ENCODE measurements at places on chromosomes 7 and 10.

GRCh38 chr7:157678501-157678900 lies 341.7 kb downstream of the DNAJB6 start:
- DNase-seq = no peak

GRCh38 chr7:73606801-73607691 lies 17.3 kb downstream of the MLXIPL start:
- no peak for DNase-seq

DNA sequence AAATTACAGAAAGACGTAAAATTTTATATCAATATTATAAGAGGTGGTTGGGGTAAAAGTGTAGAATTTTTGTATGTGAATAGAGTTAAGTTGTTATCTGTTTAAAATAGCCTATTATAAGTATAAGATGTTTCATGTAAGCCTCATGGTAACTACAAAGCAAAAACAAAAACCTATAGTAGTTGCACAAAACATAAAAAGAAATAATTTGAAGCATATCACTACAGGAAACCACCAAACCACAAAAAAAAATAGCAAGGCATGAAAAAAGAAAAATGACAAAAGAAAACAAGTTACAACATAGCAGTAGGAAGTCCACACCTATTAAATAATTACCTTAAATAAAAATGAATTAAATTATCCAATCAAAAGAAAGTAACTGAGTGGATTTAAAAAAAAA lies 12.4 kb upstream of the GSTK1 start:
- no peak for DNase-seq

DNA sequence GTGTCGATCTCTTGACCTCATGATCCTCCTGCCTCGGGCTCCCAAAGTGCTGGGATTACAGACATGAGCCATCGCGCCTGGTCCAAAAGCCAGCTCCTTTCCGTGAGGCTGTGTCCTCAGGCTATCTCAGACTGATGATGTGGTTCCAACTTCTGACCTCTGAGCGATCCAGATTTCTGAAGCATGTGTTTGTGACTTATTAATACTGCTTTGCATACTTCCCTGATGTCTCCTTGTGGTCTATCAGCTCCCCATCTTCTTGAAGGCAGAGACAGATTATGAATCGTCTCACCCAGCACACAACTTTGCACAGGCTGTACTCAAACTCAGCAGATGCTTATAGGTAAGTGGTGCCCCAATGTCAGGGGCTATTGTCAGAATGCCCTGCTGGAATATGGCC lies 2.0 kb upstream of the PLPP4 start:
- DNase-seq = no peak

- DNase-seq = no peak
Measured at GRCh38 chr7:366161-366803, 76.3 kb downstream of the FOXL3 start.

- DNase-seq = no peak
Measured at GRCh38 chr7:44276571-44277221, 48.7 kb downstream of the CAMK2B start.

DNA sequence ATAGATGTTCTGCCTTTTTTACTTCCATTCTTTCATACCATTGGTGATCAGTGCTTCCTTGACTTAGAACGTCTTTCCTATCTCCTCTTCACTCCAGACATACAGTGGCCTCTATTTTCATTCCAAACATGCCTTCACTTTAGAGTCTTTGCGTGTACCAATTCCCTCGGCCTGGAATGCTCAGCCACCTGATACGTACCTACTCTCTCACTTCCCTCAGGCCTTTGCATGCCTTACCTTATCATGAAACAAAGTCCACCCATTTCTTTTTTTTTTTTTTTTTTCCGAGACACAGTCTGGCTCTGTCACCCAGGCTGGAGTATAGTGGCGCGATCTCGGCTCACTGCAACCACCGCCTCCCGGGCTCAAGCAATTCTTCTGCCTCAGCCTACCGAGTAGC lies 2.2 kb upstream of the CCNJ start:
- no peak for DNase-seq

DNA sequence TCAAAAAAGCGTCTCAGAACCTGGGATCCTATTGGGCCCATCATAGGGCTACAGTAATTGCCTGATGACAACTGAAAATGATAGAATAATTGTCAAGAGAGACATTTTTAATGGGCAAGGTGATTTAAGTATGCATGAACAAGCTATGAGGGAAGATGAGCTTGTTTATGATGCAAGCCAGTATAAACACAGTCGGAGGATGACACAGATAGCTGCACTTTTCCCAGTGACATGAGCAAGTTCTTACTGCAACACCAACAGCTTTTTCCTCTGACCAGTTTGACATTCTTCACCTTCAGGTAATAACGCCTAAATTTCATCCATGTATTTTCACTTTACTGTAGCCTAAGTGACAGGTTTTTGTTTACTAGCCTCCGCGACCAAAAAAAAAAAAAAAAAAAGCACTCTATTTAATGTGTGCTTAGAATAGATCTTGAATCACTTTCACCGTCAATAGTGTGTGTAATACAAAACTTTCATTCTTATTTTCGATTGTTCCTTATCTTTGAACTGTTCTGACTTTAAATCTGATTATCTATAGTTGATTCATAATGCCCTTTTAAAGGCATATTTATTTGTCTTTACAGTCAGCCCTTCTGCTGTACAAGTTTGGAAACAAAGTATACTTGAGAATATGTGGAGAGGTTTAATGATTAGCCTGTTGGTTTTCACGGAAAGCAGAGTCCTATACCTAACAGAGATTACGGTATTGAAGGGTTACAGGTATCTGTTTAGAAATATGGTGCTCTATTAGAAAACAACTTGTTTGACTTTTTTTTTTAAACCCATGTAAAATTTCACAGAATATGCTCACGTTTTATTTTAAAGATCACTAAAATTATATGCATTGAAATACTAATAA lies 1.7 kb downstream of the FOXP2 start:
- peak; percentile 33 for DNase-seq

GRCh38 chr7:151720280-151720679 lies 156.6 kb downstream of the PRKAG2 start:
- DNase-seq = no peak

DNA sequence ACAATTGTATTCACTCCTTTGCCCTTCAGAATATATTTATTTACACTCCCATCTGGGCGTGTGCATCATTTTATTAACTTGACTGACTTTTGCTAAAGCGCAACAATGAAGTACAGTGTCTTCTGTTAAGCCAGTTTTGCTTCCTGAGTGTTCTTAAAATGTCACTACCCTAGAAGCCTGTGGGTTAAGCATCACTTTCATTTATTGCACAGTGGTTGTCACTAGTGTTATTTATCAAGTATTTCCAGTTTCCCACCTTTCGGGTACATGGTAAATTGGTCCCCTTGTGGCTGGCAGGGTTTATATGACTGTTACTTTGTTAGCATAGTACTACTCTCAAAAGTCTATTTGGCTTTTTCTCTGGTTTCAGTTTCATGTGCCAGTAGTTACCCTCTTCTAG lies 3.3 kb downstream of the HILPDA start:
- DNase-seq = no peak

GRCh38 chr7:98520356-98520951 lies 96.6 kb upstream of the NPTX2 start:
- no peak for DNase-seq

DNA sequence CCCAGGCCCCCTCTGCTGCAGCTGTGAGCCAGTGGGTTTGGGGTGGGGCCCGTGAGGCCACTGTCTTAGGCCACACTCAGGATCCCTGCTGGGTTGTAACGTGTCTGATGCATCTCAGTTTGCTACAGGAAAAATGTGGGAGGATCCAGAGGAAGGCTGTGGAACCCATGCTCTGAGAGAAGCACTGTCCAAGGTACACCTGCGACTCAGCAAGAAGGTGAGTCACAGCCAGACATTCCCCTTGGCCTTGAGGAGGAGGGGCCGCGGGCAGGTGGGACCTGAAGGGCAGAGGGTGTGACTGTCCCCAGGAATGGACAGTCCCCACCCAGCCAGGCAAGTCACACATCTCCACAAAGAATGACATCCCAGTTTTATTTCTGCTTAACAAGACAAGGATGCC lies 27.8 kb upstream of the C10orf120 start:
- DNase-seq = no peak

DNA sequence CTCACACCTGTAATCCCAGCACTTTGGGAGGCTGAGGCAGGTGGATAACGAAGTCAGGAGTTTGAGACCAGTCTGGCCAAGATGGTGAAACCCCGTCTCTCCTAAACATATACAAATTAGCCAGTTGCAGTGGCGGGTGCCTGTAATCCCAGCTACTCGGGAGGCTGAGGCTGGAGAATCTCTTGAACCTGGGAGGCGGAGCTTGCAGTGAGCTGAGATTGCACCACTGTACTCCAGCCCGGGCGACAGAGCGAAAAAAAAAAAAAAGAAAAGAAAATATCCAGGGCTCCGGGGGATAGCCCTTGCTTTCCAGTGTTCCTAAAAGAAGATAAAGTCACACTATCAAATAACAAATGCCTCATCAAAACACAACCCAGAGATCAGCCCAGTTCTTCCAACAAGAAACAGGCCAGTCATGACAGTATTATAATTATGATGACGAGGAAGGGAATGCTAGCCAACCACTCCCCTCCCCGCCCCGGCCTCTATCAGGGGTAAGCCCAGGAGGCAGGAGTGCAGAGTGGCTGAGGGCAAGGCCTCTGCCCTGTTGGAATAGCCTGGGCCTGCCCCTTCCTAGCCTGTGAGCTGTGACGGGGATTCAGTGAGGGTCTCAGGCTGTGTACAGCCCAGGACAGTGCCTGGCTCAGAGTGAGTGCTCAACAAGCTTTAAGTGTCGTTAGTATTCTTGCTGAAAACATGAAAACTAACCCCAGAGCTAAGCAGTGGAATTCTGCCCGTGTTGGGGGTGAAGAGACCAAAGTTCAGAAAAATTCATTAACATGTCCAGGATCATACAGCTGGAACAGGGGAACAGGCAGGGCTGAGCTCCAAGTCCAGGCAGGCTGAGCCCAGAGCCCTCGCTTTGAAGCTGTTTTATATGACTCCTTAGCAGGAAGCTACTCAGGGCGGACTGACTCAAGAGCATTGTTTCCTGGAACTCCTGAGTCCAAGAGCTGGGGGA lies 54.3 kb downstream of the FAM241B start:
- DNase-seq = no peak

DNA sequence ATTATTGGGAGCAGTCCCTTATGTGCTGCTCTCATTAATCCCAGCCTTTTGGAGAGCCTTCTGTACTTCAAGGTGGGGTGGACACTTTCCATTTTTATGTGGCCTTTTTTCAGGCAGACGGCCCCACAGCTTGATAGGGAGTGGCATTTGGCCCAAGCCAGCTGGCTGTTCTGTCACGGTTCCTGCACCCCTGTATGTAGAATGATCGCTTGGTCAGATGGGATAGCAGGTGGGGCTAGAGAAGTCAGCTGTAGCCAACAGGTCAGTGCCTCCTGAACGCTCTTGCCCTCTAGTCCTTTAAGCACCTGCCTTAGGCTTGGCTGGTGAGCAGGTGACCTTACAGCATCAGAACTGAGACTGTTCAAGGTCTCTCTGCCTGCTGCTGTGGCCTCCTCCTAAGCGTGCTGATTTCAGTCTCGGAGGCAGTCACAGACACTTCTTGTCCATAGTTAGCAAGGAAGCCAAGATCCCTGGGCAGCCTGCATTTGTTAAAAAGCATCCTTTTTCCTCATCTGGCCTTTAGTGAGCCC lies 95.3 kb downstream of the LRRC4 start:
- DNase-seq = no peak

DNA sequence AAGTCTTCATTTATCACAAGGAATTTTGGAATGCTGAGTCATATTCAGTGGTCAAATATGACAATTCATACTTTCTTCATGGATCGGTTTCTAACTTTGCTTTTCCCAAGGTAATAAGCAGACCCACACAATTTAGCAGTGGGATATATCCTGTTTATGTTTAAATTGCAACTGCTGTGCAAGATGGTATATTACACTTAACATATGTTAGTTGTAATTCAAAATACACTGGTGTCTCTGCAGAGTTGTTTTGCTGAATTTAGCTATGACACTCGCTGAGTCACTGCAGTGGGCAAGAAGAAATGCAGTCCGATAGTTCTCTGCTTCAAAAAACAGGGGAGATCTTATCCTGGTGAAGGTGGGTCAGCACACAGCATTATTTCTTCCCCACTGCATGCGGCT lies 194.8 kb upstream of the PTN start:
- no peak for DNase-seq

- no peak for DNase-seq
Measured at GRCh38 chr7:78018641-78019446, 220.3 kb downstream of the PHTF2 start.

DNA sequence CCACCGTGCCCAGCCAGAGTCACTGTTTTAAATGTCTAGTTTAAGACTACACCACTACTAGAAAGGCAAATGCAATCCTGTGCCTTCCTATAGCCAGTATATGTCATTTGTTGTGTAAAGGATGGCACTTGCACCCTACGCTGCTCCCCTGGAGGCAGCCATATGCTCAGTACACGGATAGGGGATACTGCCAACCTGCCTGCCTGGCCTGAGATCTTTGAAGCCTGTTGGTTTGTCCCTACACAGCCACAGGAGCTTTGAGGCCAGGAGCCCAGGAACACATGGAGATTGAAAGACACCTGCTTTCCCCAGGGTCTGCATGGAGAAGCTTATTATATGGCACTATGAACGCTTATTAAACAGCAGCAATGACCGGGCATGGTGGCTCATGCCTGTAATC lies 2.3 kb upstream of the SCRN1 start:
- no peak for DNase-seq

- no peak for DNase-seq
Measured at GRCh38 chr7:35869810-35870209, 69.0 kb downstream of the SEPTIN7 start.

DNA sequence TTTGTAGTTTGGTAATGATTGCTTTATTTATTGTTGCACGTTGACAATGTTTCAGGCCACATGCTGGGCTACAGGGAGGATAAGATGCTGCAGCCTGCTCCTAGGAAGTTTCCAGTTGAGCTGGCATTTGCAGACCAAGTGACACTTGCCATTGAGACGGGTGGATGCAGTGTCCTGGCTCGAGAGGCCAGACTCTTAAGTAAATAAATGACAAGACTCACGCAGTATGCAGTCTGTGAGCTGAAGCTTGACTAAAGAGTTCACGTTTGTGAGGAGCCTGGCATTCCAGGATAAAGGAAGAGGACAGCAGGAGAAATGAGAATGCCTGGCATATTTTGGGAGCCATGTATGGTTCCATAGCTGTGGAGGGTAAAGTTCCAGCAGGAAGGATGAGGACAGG lies 105.8 kb downstream of the BAMBI start:
- DNase-seq = no peak

- DNase-seq = no peak
Measured at GRCh38 chr7:2621948-2622640, 9.7 kb upstream of the TTYH3 start.

Measured in NCI-H187 treated with DMSO at 0.1 percent for 48 hours (cell line).